ENCODE measurements at places on chromosomes 13 and 19.

DNA sequence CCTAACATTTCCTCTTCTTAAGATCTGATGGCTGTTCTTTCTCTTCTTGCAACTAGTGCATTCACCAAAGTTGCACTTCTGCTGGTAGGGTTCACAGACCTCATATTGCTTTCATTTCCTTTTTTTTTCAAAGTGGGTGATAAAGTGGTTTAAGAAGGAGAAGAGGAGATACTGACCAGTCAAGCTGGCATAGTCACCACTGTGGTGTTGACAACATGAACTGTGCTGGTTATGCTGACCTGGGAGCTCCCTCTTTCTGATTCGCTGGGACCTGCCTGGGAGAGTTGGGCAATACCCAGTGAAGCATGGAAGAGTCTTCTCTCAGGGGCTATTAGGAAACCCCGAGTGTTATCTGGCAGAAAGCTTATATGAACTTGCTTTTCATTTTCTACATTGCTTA lies 222.9 kb downstream of the SLITRK5 start:
- DNase-seq = no peak

DNA sequence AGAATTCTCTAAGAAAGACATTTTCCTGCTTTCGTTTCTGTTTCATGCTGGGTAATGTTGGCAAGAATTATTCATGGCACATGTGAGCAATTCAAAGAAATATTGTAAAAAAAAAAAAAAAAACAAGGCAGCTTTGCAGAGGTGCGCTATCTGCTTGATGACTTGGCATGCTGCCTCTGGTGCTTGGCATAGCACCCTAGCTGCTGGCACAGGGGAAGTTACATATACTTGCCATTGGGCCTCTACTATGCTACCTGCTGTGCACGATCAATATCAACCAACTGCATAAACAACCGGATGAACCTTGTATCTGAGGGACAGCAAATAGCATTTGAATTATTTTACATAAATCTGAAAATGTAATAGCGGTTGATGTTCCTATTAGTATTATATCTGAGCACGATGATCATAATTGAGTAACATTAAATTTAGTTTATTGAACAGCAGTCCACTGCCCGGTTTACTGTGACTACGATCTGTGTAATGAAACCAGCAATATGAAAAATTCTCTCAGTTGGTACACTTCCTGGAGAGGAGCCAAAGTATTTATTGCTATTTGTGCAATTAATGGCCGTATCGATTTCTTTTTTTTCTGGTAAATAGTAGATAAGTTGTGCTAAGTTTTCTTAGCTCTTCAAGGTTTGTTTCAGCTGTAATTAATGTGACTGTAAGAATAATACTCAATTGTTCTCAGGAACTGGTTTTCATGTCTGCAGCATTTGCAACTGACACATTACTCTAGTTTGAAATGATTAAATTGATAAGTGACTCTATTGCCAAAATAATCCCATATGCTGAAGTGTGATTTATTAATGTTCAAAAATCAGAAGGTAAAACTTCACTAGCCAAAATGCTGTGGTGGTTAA lies 717.3 kb downstream of the DACH1 start:
- no peak for DNase-seq

GRCh38 chr19:413756-414420 lies 4.9 kb upstream of the C2CD4C start:
- DNase-seq = no peak

- peak; percentile 95 for DNase-seq
Observed at GRCh38 chr19:45681391-45682015, 10.2 kb downstream of the SNRPD2 start.

DNA sequence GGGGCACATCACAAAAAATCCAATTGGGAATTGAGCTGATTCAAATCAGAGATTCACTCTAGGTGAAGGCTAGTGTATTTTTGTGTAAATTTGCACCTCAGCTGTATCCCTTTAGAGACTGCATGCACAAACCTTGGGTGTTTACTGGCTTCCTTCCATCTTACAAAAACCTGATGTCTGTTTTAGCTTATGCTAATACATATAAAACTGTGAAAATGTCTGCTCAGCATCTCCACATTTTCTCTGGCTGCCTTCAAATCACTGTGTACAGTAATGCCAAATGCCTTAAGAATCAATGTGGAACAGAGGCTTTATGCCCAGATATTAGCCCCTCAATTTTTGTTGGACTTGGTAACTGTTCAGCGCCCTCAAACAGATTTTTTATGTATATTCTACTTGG lies 675.8 kb upstream of the SLITRK6 start:
- no peak for DNase-seq

DNA sequence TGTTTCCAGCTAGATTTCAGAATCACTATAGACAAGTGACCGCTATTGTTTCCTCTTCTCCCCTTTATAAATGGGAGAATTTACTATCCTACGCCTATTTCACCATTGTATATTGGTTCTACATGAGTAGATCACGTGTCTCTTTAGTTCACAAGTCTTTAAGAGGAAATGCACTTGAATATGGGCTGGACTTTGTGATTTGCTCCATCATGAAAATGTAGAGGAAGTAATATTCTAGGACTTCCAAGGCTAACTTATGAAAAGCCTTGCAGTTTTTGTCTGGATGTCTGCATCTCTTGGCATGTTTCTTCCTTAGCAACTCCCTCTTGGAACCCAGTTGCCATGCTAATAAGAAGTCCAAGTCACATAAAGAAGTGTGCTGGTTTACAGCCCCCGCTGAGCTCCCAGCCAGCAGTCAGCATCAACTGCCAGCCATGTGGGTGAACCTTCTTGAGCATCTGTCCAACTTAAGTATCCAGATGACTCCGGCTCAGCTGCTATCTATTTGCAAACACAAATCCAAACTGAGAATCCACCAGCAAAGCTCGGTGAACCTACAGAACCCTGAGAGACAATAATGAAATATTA lies 4.8 kb upstream of the FBXL3 start:
- no peak for DNase-seq

DNA sequence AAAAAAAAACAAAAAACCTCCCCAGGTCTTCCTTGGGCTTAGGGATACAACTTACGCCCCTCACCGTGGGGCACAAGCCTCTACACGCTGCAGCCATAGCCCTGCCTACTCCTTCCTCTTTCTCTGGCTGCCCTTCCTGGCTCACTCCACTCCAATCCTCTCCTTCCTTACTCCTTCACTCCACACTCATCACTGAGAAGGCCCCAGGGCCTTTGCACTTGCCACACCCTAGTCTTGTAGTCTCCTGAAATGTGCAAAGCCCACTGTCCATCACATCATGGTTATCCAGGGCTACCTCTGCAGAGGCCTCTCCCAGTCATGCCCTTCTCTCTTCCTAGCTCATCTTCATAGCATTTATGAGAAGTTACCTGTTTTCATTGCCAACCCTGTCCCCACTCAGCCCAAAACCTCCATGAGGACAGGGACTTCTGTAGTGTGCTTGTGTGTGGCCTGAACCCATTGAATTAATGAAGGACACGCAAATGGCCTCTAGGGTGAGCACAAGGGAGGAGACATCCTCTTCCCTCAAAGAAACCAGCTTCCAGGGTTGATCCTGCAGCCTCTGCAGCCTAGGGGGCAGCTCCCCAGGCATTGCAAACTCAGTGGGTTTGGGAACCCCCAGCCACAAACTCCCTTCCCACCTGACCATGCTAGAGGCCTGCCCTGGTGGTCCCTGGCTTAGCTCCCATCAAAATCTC lies 7.9 kb upstream of the HSH2D start:
- no peak for DNase-seq

- no peak for DNase-seq
Observed at GRCh38 chr19:48514123-48514458, 2.5 kb upstream of the LMTK3 start.

GRCh38 chr13:35165205-35165604 lies 223.1 kb downstream of the NBEA start:
- DNase-seq = no peak

DNA sequence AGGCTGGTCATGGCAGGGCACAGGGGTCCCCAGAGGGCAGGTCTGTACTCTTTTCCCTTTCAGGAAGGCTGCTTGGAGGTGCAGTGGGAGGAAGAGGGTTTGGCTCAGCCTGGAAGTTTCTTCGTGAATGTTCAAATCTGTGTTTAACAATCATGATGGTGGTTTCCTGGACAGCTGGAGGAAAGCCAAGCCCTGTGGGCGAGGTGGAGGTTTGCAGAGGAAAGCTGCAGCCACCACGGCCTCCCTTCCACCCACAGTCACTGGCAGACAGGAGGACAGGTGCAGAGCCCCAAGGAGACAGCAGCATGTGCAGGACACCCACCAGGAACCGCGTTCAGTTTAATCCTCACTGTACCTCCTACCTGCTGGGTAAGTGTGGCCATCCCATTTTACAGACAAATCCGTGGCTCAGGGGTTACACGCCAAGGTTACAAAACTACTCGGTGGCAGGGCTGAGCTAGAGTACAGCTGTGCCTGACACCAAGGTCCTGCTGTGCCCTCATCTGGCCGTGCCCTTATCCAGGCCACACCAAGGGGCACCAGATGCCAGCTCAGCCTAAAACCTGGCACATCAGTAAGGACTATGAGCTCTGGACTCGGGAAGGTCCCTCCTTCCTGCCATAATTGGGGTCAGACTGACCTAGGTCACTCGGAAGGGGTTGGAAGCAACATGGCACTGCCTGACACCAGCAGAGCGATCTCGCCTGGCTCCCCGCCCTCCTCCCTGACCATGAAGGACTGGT lies 34.1 kb downstream of the SUGP2 start:
- DNase-seq = no peak

- DNase-seq = no peak
Observed at GRCh38 chr19:31319465-31319864, 29.8 kb downstream of the TSHZ3 start.

GRCh38 chr13:34611671-34612070 lies 330.4 kb upstream of the NBEA start:
- DNase-seq = no peak

GRCh38 chr19:45578861-45579260 lies 5.7 kb downstream of the OPA3 start:
- no peak for DNase-seq

DNA sequence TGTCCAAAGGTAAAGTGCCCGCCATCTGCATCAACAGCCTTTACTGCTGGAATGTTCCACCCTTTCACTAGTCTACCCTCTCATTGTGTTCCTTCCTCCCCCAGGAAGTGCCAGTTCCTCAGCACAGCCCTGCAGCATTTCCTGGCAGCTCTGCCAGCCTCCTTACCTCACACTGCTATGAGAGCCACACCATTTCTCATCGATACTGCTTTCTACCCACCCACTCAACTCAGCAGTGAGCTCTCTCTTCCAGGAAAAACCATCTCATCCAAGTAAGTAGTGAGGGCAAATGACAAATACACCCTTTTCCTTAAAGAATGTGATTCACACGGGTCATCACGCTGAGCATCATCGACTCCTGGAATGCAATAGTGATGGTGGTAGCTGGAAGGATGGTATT lies 19.8 kb downstream of the UQCRFS1 start:
- DNase-seq = no peak

GRCh38 chr13:39910833-39911232 lies 255.4 kb downstream of the COG6 start:
- DNase-seq = no peak

Data from mucosa of descending colon (tissue), 3 donors.